Activated T-cell treated with anti-CD3 and anti-CD28 coated beads, Interleukin-2, amount 50 U/mL, for 72 hours (primary cell): ENCODE measurements at places on chromosomes 11 and 22. TPM values are rescaled to one million over a fixed set of nuclear protein-coding genes. Genes with fewer than 3 reads are reported as not detected.

Gene SLC25A18
- total RNA-seq = not detected

Gene CDON
- total RNA-seq = 1.9 TPM

Gene TRPT1
- total RNA-seq = 25.5 TPM

DNA sequence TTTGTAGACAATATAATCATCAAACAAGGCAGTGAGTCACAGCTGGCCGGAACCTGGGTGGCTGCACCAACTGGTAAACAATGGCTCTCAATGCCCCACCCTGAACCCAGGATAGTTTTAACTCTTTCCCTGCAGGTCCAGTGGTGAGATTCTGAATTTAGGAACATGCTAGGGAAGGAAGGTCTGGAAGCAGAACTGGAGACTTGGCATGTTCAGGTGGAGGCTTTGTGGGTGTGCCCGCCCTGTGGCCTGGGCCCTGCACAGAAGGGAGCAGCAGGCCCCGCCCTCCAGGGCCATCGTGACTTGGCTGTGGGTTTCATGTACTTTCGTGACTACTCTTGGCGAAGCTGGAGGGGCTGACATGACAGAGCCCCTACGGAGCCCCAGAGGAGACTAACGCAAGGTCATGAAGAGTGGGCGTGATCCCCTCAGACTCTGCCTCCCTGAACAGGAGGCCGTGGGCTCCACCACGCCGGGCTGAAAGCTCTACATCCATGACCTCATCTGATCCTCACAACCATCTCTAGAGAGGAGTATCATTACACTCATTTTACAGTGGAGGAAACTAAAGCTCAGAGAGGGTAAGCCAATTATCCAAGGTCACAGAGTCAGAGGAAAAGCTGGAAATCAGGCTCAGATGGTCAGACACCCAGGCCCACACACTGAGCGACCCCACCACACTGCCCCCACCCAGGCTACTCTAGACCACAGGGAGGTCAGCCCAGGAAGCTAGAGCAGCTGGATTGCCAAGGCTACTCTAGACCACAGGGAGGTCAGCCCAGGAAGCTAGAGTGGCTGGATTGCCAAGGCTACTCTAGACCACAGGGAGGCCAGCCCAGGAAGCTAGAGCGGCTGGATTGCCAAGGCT, 27.3 kb downstream of the MAFF start:
- no peaks in the 10 kb centered on the region for H3K4me1 ChIP-seq
- no peak for DNase-seq
- H3K27me3 ChIP-seq = no peaks in the 10 kb centered on the region
- no peaks in the 10 kb centered on the region for H3K36me3 ChIP-seq

- H3K4me1 ChIP-seq = peaks cover 21% of the 10 kb centered on the region
- H3K36me3 ChIP-seq = no peaks in the 10 kb centered on the region
- DNase-seq = no peak
- no peak overlapping the region for H3K4me3 ChIP-seq
- no peaks in the 10 kb centered on the region for H3K27me3 ChIP-seq
These were observed 64.8 kb upstream of the NUP160 start for GRCh38 chr11:47912843-47913437.

- H3K27ac ChIP-seq = no peak overlapping the region
- peaks cover 21% of the 10 kb centered on the region for H3K4me1 ChIP-seq
- H3K4me3 ChIP-seq = no peak overlapping the region
These were observed 8.4 kb downstream of the UVRAG start for GRCh38 chr11:75823415-75823814.

GRCh38 chr11:67366961-67367760, 6.2 kb downstream of the CLCF1 start:
- H3K36me3 ChIP-seq = no peaks in the 10 kb centered on the region
- peaks cover 45% of the 10 kb centered on the region for H3K4me1 ChIP-seq
- H3K27me3 ChIP-seq = peaks cover 52% of the 10 kb centered on the region
- DNase-seq = no peak
- no peak overlapping the region for H3K4me3 ChIP-seq

DNA sequence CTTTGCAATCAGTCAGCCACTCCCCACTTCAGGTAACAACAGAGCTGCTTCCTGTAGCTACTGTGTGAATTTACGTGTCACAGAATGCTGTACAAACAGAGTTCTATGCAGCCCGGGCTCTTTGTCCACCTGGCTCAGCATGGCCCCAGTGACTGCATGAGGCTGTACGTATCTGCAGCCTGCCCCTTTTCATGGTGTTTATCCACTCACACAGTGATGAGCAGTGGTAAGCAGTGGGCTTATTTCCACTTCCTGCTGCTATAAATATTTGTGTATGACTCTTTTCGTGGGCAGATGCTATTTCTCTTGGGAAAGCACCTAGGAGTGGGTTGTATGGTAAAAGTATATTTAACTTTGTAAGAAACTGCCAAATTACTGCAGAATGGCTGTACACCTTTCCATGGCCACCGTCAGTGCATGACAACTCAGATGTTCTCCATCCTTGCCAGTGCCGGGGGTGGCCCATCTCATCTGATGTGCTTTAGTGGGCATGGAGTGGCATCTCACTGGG, 43.3 kb downstream of the MYEOV start:
- peak; percentile 19 for DNase-seq
- peak overlapping the region; percentile 64 for H3K4me3 ChIP-seq
- peak overlapping the region; percentile 59 for H3K27ac ChIP-seq
- peaks cover 44% of the 10 kb centered on the region for H3K4me1 ChIP-seq

DNA sequence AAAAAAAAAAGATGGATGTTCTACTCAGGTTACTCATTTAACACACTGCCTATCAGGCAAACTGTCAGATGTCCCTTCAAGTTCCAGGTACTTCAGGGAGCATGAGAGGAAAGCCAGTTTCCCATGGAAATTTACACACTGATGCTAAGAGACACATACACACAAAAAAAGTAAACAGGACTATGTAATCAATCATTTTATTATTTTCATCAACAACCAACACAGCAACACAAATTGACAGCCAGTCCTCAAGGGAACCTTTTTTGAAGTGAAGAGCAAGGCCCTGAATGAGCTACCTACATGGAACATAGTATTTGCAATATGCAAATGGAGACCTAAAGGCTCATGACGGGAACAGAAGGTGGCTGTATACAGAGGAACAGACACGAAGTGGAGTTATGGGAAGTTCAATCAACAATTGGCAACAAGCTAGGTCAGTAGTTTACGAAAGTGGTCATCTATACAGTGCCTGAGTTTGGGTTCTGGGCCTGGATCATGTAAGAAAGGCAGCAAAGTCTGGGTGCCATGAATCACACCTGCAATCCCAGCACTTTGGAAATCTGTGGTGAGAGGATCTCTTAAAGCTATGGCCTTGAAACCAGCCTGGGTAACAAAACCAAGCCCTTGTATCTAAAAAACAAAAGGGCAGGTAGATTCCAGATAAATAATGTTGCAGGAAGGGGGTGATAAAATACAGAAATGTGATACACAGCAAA, 12.6 kb upstream of the WDR74 start:
- H3K4me3 ChIP-seq = peak overlapping the region; percentile 96
- peak overlapping the region; percentile 98 for H3K27ac ChIP-seq
- DNase-seq = no peak
- H3K4me1 ChIP-seq = peaks cover 44% of the 10 kb centered on the region
- H3K36me3 ChIP-seq = peaks cover 40% of the 10 kb centered on the region

GRCh38 chr11:125141178-125141577, 23.4 kb upstream of the PKNOX2 start:
- peaks cover 6% of the 10 kb centered on the region for H3K4me1 ChIP-seq
- H3K27ac ChIP-seq = no peak overlapping the region
- H3K36me3 ChIP-seq = no peaks in the 10 kb centered on the region

- no peaks in the 10 kb centered on the region for H3K27me3 ChIP-seq
- H3K36me3 ChIP-seq = no peaks in the 10 kb centered on the region
- H3K4me3 ChIP-seq = peak within 1 kb of the TSS; percentile 77
- peak within 1 kb of the TSS; percentile 74 for H3K27ac ChIP-seq
- peak; percentile 89 for DNase-seq
These were observed at the start of gene ZC3H7B for GRCh38 chr22:41301085-41302020. Gene ZC3H7B (plus strand): TSS chr22:41301525. CDS start chr22:41320661, 19,136 bp downstream.

DNA sequence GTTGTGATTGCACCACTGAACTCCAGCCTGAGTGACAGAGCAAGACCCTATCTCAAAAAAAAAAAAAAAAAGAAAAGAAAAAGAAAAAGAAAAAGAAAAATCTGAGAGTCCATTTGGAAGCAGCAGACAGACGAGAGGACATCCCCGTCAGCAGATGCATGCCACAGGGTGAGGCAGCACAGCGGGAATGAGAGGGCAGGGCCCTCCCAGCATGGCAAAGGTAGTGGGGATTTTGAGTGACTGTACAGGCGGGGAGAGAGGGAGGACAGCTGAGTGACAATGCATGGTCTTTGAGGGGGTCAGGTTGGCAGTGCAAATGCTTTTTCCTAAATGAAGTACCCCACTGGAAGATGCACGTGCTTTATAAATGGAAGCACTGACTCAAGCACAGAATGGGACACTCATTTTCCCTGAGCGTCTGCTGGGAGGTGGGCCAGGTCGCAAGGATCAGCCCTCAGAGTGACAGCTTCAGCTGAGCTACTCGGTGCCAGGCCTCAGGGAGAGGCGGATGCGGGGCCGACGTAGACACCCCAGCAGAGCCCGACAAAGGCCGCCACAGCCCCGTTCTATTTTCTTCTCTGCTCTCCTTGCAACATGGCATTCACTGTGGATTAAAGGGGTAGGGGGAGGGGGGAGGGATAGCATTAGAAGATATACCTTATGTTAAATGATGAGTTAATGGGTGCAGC, 113.5 kb downstream of the SHANK2 start:
- DNase-seq = no peak
- no peak overlapping the region for H3K27ac ChIP-seq
- H3K4me1 ChIP-seq = no peaks in the 10 kb centered on the region
- no peaks in the 10 kb centered on the region for H3K36me3 ChIP-seq

DNA sequence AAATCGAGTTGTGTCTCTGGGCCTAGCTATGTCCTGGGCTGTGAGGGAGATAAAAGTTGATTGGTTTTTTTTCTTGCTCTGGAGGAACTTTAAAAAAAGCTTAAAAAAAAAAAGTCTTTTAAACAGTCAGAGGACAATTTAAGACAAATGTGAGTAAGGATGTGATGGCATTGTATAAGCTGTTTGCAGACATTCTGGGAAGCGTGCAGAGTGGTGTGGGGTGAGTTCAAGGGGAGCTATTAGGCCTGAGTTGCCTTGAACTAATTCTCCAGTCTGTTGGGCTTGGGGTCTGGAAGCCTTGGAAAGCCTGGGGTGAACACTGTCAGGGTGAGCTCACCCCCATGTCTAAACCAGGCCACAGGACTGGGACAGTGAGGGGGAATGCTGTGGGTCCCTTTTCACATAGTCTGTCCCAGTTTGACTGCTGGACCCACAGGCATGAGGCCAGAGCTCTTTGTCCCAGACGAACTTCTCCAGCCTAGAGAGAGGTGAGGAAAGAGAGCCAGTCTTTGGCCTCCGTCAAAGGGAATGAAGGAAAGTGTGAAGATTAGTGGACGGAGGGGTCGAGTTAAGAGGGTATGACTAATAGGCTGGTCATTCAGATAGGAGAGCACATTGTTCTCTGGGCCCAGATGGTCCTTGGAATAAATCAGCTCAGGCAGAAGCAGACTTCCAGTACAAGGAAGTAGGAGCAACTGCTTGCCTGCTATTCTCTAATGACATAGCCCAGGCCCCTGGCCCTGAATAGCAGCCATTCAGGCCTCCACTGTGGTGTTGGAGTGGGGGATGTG, 76.4 kb upstream of the NNMT start:
- peaks cover 14% of the 10 kb centered on the region for H3K4me1 ChIP-seq
- no peak overlapping the region for H3K27ac ChIP-seq
- no peak for DNase-seq
- no peak overlapping the region for H3K4me3 ChIP-seq
- no peaks in the 10 kb centered on the region for H3K36me3 ChIP-seq
- H3K27me3 ChIP-seq = peaks cover 5% of the 10 kb centered on the region

GRCh38 chr22:31739795-31740201, 10.1 kb downstream of the PRR14L start:
- H3K27me3 ChIP-seq = no peaks in the 10 kb centered on the region
- peaks cover 32% of the 10 kb centered on the region for H3K4me1 ChIP-seq
- no peak for DNase-seq
- peaks cover 1% of the 10 kb centered on the region for H3K36me3 ChIP-seq
- no peak overlapping the region for H3K4me3 ChIP-seq
- H3K27ac ChIP-seq = peak overlapping the region; percentile 8

GRCh38 chr11:118514103-118514502, 13.2 kb upstream of the TTC36 start:
- no peaks in the 10 kb centered on the region for H3K27me3 ChIP-seq
- peak overlapping the region; percentile 7 for H3K27ac ChIP-seq
- no peak overlapping the region for H3K4me3 ChIP-seq
- DNase-seq = no peak
- H3K36me3 ChIP-seq = peaks cover 14% of the 10 kb centered on the region
- no peaks in the 10 kb centered on the region for H3K4me1 ChIP-seq

DNA sequence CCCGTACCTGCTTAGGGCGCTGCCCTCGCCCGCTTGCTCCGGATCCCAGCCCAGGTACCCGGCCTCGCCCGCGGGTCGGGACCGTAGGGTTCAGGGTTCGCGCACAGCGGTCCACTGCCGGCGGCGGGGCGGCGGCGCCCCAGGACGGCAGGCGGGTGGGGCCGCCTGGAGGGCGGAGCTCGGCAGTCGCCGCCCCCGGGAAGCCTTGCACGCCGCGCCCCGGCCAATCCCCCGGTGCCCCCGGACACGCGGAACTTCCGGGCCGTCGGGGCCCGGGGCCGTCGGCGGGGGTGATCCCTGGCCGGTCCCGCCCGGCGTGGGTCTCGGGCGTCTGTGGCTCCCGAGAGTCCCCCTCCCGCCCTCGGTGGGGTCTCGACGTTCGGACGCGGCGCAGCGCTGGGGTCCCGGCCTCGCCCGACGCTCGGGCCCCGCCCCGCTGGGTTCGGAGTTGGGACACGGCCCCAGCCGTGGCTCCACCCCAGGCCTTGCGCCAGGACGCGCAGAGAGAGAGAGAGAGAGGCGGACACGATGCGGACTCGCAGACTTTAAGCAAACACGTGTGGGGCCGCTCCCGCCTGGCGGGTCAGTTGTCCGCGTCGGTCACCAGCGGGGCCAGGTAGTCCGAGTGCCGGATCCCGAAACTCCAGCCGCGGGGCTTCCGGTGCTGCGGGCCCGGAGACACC, at the start of gene TYMP:
Gene TYMP (minus strand): TSS at position 116 of the 683 bp plus-strand sequence. CDS start 303 bp downstream, outside the sequence.
- H3K27ac ChIP-seq = peak within 1 kb of the TSS; percentile 96
- peaks cover 20% of the 10 kb centered on the region for H3K36me3 ChIP-seq
- peaks cover 47% of the 10 kb centered on the region for H3K4me1 ChIP-seq
- peak; percentile 90 for DNase-seq
- H3K4me3 ChIP-seq = peak within 1 kb of the TSS; percentile 98

DNA sequence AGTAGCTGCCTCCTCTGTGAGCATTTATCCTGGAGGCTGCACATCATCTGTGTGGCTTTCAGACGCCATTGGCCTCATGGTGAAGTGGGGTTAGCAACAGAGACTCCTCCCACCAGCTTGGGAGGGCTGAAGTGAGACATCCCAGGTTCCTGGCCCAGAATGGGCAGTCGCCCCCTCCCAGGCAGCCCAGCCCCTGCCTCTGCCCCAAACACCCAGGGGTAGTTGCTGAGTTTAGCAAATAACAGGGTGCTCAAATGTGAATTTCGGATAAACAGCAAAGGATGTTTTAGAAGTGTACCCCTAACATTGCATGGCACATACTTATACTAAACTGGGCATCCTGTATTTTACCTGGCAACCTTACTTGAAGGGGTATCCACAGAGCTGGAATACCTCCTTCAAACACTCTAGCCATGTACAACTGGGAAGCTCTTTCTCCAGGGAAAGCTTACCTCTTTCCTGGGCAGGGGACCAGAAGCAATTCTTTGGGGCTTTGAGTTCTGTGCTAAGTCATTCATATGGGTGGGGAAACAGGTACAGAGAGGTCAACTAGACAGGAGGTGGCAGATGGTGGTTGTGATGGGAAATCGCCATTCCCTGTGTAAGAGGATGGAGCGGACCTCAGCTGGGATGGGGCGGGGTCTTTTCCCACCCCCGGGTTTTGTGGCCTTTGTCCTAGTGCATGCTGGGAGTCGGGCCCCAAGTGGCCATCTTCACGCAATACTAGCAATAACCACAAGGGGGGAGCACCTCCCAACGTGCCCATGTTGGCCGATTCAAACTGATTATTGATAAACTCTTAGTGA, 19.3 kb downstream of the MTFP1 start:
- peak; percentile 71 for DNase-seq
- H3K4me3 ChIP-seq = no peak overlapping the region
- no peak overlapping the region for H3K27ac ChIP-seq
- H3K4me1 ChIP-seq = peaks cover 36% of the 10 kb centered on the region
- H3K27me3 ChIP-seq = peaks cover 28% of the 10 kb centered on the region
- peaks cover 2% of the 10 kb centered on the region for H3K36me3 ChIP-seq
